NCI-H2171 (cell line): ENCODE measurements at places on chromosomes 16 and 17.

DNA sequence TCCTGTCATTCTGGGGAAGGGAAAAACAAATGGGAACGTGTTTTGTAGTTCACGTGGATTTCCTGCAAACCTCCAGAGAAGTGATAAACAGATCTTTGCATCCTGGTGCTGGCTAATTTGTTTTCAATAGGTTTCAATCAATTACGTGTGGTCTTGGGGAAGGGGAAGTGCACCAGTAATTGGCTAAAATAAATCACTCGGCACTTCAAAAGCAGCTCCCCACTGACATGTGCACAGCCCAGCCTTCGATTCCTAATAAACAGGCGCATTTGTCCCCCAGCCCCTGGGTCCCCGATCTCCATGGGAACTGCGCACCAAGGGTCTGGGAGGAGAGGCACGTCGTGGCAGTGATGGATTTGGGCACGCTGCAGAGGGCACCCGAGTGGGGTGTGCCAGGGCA is 112.9 kb upstream of the GSE1 start:
- DNase-seq = no peak

DNA sequence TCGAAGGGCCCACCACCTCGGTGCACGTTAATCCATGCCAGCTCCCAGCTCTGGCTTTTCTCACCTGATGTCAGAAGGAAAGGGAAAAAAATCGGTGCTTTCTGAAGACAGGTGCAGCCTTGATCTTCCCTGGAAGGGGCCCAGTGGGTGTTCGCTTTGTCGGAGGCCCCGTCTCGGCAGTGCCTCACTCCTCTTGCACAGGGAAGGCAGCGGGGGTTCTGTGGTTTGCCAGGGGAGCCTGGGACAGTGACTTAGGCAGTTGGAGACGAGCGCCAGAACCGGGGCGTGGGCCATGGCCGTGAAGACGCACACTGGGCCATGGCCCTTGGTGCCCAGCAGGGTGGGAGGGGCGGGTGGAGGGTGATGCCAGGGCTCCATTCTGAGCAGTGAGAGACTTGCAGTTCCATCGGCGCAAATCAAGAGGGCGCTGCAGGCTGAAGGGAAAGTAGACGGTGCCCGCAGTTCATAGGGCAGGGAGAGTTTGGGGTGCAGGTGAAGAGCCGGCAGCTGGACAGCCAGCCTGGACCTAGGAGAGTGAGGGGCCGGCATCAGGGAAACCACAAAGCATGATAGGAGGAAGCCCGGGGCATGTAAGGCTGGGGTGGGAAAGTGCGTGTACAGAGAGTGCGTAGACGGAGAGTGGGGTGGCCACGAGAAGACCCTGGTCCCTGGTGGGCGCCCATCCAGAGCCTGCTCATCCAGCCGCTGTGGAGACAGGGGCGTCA is 101.3 kb upstream of the CHMP6 start:
- no peak for DNase-seq

- no peak for DNase-seq
Observed at GRCh38 chr17:74484066-74484465, 17.6 kb downstream of the CD300A start.

- DNase-seq = no peak
Observed at GRCh38 chr16:88681709-88682451, 4.4 kb downstream of the SNAI3 start.

GRCh38 chr17:78196716-78197115 is 9.6 kb downstream of the AFMID start:
- no peak for DNase-seq
